ENCODE measurements at places on chromosomes 7 and 10.

DNA sequence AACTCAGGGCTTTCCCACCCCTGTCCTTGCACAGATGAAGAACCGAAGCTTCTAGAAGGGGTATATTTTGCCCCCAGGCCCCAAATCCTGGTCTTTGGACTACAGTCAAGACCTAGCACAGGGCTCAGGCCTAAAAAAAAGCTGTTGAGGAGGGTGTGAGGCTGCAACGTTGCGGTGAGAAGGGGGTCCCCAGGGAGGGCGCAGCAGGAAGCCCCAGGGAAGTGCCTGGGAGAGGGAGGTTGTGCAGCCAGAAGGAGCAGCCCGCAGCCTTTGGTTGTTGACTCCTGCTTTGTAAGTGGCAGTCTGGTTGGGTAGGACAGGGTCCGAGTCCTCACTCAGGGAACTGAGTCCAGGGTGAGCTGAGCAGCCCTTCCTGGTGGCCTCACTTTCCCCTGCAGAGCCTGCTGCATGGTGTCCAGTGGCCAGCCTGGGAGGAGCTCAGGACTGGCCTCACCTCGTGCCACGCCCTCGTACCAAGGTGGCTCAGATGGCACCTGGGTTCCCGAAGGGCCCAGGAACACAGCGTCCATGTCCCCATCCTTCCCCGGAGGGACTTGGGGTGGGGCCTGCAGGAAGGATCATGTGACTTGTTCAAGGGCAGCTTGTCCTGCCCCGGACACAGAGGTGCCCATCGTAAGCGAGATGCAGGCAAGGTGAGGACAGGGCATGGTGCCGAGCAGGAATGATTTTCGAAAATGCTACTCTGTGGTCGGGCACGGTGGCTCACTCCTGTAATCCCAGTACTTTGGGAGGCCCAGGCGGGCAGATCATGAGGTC lies 166.4 kb upstream of the TNRC18 start:
- ATAC-seq, result no peak

GRCh38 chr10:20743942-20744341 lies 153.2 kb downstream of the NEBL start:
- no peak for ATAC-seq

DNA sequence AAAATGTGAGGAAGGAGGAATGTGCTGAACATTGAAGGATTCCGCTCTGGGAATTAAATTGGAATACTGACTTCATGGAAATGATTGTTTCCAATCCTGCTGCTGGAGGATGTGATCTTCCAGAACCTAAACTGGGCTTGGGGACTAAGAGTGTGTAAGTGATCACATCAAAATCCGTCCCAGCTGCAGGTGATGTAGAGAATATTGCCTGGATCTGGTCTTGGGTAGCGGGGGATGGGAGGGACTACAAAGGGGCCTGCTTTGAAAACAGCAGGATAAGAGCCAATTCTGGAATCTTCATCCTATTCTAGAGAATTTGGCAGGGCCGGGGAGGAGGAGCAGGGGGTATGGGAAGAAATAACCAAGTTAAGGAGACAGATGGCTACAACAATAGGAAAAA lies 552.2 kb upstream of the FZD8 start:
- no peak for ATAC-seq

DNA sequence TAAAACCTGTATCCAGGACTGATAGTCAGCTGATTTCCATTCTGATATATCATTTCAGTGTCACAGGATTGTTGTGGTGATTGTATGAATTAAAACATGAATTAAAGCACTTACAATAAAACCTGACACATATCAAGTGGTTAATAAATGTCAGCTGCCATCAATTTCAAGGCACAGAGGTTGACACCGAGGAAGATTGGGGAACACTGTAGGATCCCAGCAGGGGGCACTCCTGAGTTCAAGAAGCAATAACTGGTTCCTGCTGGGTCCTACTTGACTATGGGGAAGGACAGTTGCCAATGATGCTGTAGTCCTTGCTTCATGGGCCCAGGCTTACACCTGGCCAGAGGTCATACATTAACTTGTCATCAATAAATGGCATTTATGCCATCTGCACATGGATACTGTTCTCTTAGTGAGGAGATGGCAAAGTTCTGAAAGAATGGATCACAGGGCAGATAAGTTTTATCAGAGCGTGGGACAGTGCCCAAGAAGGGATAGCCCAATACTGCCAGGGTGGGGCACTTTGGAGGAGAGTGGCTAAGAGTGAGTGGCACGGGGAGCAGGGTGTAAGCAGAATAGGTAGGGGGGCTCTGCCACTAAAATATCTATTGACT lies 24.1 kb downstream of the FZD1 start:
- ATAC-seq, result peak; percentile 19

DNA sequence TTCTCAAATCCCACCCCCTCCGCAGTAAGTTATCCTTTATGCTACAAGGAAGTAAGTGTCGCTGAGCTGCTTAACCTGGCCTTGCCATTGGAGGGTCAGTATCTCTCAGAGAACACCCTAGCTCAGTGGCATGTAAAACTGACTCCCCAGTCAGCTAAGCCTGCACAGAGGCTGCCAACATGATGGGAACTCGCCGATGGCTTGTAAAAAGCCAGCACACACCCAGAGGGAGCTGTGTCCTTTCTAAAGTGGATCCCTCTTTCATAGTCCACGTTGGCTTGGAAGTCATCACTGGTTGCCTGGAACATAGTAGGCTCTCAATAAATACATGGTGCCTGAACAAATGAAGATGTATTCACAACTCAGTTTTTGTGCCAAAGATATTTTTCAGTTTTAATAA lies 249.1 kb upstream of the YAE1 start:
- ATAC-seq, result no peak

DNA sequence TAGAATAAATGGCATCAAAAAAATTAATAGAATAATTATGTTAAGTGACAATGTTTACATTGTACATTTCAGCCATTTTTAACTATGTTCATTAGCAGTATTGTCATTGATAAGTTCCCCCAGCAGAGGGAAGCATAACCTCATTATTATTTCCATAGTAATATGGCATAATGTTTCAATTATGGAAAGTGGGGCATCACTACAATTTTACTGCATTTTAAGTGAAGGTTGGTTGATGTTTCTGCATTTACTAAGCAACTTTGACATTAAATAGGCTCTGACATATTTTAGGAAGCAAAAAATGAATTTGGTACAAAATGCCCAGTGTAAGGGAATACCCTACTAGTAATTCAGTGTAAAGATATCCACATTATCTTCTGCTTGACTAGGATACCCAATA lies 218.3 kb downstream of the SEMA3A start:
- no peak for ATAC-seq

DNA sequence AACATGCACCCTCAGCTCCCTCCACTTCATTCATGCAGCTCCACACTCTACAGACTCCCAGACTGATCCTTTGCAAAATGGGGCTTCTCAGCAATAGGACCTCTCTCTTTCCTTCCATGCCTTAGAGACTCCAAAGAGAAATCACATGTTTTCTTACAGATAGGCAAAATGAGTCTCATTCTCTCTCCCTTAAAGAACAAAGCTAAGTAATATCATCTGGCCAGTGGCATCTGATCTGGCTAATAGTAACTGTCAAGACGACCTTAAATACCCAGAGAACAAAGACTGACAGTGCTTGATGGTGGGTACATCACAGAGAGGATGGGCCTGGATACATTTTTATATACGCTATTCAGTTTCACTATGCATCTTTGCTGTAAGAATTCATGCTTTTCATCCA lies 43.1 kb upstream of the CALD1 start:
- ATAC-seq, result no peak

GRCh38 chr7:139681463-139681755 lies 96.4 kb downstream of the HIPK2 start:
- ATAC-seq, result no peak

DNA sequence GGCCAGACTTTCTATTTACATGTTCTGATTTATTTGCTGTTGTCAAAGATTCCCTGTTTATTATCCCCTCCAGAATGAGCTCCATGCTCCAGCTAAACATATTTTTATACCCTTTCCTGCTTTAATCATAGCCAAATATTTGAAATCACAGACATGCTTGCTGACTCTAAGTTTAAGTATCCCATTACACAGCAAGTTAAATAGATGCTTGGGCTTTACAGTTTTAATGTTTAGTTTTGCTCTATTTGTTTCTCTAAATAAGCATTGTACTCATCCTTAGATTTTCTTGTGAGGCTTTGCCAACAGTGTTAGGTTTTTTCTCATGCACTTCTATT lies 196.8 kb downstream of the TAX1BP1 start:
- ATAC-seq, result no peak

- no peak for ATAC-seq
Measured at GRCh38 chr7:521221-522070, 1.8 kb upstream of the PDGFA start.
